ENCODE measurements at places on chromosomes 3 and 15.
A peak's percentile ranks its signal among the peaks of the same experiment; 100 is the strongest.

DNA sequence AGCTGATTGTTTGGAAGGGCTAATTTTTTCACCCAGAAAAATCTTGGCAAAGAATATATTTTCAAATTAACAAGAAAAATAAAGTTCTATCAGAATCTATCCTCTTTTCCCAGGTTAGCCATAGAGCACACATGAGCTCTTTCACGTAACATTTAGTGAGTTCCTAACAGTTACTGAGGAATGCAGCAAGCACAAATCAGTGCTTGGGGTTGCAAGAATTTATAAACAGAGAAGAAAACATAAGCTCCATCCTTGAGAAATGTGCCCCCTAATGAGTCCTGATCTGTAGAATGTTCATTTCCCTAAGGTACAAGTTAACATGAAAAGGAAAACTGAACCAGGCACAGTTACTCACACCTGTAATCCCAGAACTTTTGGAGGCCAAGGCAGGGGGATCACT is 13.9 kb downstream of the EOGT start:
- no peak for DNase-seq

DNA sequence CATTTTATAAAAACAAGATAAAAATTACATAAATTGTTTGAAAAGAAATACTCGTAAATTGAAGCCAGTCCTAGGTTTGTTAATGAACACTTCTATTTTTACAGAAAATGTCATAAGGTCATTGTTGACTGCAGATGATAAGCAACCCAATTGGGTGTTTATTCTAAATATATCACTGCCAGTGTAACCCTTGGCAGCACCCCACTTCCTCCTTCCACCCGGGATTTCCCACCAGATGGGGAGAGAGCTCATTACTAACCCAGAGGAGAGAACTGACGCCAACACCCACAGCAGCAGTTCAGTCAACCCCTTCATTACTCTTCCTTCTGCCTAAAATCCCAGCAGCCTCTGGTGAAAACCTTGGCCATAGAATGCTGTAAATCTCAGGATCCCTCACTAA is 307.6 kb downstream of the GAP43 start:
- no peak for DNase-seq

DNA sequence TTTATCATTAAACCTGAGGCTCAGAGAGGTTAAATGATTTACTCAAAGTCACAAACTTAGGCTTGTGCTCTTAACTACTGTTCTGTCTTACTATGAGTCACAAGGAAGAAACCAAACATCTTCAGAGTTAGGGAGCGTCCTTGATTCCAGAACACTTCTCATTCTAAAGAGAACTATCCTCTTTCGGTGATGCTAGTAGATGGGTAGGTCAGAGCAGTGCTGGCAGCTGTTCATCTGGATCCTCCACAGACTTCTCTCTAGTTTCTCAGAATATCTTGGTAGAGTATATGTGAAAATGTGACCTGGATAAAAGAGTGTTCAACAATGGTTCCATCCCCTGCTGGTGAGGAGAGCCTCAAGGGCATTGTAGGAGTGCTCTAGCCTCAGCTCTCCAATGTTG is 3.3 kb downstream of the ARL6IP5 start:
- DNase-seq = no peak

DNA sequence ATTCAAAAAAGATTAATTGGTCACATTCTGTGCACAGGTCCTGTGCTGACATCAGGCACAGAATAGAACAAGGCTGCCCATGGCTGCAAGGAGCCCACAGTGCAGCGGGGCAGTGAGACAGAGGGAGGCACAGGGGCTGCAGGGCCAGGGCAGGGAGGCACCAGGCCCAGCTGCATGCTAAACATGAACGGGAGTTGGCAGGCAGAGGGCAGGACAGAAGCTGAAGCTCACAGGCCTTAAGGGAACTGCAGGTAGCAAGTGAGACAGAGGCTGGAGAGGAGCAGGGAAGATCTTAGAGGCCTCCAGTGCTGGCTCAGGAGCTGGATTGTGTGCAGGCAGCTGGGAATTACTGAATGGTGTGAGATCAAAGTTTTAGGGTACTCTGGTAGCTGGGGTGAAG is 26.2 kb downstream of the IDH3A start:
- DNase-seq = no peak

DNA sequence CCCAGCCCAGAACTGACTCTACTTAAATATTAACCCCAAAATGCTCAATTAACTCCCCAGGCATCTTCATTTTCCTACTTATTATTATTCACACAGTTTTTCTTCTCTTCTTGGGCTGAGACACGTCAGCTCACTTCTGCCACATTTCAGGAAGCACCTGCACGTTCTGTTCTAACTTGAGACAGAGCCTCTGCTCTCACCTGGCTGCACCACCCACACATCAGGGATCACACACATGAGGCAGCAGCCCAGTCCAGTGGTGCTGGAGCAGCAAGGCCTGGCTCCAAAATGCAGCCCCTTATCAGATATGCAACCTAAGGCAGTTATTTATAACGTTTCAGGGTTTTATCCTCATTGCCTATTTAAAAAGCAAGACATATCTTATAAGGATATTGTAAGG is 127.5 kb downstream of the OSBPL10 start:
- no peak for DNase-seq

- peak; percentile 41 for DNase-seq
Observed at GRCh38 chr3:123724306-123724705, 139.5 kb upstream of the HACD2 start.

DNA sequence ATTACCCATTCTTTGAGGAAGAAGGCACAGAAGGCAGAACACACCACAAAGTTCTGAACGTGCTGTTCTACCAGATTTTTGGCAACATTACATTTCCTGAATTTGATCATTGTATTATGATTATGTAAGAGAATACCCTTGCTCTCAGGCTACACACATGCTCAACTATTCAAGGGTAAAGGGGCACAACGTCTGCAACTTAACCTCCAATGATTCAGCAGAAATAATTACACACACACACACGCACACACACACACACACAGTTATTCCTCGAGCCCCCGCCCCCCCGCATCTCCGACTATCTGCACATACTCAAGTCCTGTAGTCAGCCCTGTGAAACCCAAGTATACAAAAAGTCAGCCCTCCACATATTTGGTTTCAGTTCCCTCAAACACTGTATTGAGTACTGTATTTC is 26.8 kb downstream of the RPN1 start:
- no peak for DNase-seq

DNA sequence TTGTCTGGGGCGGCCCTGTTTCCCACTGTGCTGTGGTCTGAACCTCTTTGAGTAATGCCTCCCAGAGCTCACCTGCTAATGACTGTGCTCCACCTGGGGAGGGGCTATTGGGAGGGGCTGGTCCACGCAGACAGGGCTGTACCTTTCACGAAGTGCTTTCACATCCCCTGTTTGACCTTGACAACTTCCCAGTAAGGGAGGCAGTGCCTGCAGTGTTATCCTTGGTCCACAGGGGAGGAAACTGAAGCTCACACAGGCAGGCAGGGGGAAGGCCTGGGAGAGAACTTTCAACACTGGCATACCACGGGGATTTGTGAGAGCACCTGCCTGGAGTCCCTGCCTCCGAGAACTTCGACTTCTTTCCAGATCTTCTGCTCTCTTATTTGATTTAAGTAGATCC is 91.2 kb downstream of the CACNA1D start:
- no peak for DNase-seq

GRCh38 chr3:110384601-110385000 is 687.0 kb upstream of the NECTIN3 start:
- DNase-seq = no peak

DNA sequence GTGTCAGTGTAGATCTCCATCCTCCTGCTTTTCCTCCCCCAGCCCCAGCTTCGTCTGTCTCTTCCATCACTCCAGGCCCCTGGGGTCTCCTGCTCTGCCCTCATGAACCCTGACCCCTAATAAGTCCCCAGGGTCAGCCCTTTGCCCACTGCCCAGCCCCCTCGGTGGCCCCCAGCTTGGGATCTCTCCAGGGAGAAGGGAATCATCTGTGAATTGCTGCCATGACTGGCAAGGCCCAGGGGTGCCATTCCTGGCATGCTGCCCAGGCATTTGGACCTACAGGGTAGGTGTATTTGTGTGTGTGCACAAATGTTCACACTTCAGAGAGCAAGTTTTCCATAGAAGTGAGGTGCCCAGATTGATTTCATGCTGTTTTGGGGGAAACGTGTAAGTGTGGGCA is 5.9 kb upstream of the TBC1D21 start:
- DNase-seq = no peak

GRCh38 chr3:53181024-53181371 is 20.0 kb downstream of the PRKCD start:
- no peak for DNase-seq

DNA sequence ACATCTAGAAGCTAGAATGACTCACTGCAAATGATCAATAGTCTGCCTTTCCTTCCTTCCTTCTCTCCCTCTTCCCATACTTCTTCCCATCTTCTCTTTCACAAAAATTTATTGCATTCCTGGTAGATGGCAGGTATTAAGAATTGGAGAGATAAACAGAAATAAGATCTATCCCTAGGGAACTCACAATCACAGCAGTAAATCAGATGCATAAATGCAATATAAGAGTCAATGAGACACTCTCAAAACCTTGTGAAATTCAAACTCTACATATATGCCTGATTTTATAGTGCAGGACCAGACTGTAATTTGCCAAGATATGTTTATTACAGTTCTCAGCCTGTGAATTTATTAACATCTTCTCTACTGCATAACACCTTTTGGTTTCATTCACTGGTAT is 78.3 kb upstream of the ARL6 start:
- no peak for DNase-seq

DNA sequence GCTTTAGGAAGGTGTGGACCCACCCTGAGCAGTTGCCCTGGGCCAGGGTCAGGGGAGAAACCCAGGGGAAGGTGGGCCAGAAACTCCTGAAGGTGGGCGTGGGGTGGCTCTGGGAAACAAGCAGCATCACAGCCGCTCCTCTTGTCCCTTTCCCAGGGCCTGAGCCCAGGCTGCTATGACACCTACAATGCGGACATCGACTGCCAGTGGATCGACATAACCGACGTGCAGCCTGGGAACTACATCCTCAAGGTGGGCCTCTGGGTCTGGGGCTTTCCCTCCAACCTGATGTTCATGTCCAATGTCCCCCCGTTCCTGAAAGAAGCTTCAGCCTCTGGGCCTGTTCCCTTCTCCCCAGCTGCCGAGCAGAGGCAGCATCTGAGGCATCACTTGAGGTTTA is 21.4 kb downstream of the LOXL1 start:
- no peak for DNase-seq
